ENCODE measurements at places on chromosomes 3 and 15.

- DNase-seq, result no peak
Measured at GRCh38 chr3:146306656-146307455, 56.0 kb upstream of the PLSCR4 start.

DNA sequence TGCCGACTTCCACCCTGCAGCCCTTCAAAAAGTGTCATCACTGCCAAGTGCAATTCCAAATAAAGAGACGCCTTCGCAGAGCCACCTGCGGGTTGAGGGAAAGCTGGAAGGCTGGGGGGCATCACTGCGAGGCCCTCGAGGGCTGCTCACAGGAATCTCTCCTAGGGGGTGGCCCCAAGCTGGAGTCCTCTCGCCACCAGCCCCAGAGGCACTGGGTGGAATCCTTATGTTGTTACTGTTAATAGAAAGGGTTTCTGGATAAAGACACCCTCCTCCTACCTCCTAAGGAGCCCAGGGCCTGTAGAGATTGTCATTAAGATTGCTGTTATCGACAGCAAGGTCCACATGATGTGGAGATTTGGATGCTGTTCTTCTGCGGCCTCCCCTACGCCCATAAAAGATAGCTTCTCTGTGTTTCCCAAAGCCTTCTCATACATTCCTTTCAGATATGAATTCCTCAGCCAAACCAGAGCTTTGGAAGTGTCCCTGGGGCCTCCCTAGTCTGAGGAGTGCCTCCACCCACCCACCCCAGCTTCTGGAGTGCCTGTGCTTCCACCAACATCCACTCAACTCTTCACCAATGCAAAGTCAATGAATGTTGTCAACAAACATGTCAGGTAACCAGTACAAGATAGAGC, 512.7 kb downstream of the SHQ1 start:
- peak; percentile 20 for DNase-seq

DNA sequence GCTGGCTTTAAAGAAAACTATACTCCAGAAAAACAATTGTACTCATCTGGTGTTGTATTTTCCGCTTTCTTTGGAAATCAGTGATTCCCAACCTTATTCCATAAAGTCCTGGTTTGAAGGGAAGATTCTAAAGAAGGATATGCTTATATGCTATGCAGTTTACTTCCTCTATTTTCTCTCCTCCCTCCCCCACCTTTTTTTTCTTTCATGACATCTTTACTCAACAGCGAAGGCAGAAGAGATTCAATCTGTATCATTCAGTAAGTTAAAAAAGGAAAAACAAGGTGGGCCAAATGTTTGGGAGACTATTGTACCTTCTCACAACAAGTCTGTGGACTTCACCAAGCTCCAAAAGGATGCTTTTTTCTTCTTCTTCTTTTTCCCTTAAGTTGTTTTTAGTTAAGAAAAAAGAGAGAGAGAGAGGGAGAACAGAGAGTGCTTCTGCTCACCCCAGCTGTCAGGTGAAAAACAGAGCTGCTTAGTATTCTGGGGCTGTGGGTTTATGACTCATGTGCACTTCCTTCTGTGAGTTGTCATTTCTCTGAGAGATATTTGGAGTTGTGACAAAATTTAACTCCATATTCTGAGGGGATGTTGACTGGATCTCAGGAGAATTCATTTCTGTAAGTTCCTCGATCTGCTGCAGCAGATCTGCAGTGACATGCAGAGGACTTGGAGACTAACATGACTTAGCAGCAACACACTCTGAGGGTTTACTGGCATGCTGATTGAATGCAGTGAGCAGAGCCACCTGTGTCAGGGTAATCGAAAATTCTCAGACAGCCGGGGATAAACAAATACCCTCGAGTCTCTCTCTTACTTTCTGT, 70.7 kb downstream of the SSR3 start:
- no peak for DNase-seq

DNA sequence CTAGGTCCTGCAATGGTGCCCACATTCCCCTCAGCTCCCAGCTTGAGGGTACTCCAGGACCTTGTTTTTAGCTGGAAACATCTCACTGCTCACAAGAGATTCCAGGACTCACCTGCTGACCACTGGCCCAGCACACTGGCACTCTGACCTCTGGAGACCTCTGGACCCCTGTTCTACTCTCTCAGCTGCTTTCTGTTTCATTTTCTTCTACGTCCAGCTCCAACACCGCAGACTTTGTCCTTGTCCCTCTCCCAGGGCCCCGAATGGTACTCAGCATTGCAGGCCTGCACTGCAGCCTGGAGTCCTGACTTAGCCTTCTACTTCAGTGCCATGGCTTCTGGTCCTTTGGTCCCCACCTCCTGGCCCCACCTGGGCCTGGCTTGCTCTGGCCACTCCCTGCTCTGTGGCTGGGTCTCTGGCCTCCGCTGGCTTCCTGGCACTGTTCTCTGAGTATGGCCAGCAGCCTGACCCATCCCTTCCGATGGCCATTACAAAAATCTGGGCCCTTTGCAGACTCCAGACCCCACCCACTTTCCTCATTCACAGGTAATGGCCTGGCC, 27.9 kb downstream of the KY start:
- DNase-seq, result no peak

DNA sequence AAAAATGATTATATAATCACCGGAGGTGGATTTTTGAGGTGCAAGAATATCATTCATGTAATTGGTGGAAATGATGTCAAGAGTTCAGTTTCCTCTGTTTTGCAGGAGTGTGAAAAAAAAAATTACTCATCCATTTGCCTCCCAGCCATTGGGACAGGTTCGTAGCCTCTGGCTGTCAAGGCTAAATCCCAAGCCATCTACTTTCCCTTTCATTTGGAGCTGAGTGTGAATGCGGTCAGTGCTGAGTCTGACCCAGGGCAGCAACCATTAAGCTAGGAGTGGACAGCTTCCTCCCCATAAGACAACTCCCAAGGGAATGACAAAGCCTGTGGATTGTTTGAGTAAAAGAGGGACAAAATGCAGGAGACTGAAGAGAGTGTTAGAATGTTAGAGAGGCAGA, 33.6 kb downstream of the PARP14 start:
- DNase-seq, result no peak

- DNase-seq, result peak; percentile 68
Measured at GRCh38 chr15:69478259-69478781, 25.7 kb downstream of the RPLP1 start.

- DNase-seq, result no peak
Measured at GRCh38 chr3:59908701-59909100, 858.9 kb upstream of the CFAP20DC start.

GRCh38 chr15:68982976-68983563, 31.4 kb upstream of the NOX5 start:
- DNase-seq, result no peak

GRCh38 chr15:50278496-50278895, 13.0 kb upstream of the HDC start:
- no peak for DNase-seq

- DNase-seq, result no peak
Measured at GRCh38 chr3:85151555-85151954, 192.8 kb downstream of the CADM2 start.

DNA sequence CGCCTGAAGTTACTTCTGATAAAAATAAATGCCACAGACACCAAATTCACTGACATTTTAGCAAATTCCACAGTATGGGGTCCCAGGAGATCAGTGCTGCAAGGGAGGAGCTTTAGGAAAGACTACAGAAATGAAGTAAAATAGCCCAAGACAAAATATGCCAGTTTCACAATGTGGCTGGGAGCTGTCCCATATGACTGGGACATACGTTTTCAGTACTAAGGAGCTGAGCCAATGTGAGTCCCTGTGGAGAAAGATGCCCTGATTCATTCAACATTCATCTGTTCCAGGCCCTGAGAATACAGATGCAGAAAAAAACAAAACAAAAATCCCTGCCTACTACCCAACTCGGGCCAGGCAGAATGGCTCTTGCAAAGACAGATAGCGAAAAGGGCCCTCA, 63.4 kb upstream of the FAM174B start:
- no peak for DNase-seq

DNA sequence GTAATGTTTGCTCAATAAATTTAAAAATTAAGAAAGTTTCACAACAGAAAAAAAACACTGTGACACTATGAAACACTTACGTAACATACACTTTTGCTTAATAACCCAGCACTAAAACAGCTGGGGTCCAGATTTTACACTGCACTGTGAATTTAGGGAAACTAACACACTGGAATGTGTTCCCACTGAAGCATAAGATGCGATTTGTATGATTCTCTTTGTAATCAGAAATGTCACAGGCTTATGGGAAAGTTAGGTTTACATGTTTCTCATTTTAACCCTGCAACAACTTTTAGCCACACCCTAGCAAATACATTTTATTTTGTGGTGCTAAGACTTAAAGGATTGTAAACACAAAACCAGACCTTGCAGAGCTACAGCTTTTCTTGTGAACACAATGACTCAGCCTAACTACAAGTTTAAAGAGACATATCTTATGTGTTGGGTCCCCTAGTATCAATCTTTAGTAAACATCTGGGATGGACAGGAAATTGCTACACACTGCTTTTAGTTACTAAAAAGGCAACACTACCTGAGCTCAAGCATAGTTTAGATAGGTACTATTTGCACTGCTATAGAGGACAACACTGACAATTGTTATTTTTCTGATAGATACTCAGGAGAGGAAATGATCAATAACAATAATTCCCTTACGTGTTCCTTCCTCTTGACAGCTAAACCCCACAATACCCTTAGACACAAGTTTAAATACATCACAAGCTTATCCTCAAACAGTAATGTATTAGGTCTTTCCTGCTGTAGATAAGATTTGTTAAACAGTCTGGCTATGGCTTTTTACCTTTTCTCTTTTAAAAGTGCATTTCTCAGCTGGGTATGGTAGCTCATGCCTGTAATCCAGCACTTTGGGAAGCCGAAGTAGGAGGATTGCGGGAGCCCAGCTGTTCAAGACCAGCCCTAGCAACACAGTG, 3.8 kb downstream of the PLD1 start:
- DNase-seq, result no peak

GRCh38 chr3:106176734-106177133, 307.9 kb upstream of the CBLB start:
- no peak for DNase-seq

DNA sequence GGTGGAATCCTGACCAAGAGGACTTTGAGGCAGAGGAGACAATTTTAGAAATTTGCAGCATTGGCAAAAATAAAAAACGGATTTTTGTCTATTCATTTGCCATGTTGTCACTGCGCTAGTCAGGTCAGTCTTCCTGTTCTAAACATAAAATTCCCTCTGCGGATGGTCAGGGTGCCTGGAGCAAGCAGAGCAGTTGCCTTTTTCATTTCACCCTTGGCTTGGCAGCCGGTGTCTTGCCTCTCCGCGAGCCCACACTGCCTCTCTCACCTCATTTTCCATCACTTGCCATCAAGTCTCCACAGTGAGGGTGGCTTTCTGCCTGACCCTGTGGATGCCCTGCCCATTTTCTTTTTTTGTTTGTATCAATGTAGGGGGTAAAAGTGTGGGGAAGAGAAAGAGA, 396.1 kb downstream of the LRTM1 start:
- no peak for DNase-seq

Data from NCI-H345 (cell line).